ENCODE measurements at places on chromosomes 7 and 10. TPM values are rescaled to one million over a fixed set of nuclear protein-coding genes. Genes with fewer than 3 reads are reported as not detected.
A peak's percentile ranks its signal among the peaks of the same experiment; 100 is the strongest.

DNA sequence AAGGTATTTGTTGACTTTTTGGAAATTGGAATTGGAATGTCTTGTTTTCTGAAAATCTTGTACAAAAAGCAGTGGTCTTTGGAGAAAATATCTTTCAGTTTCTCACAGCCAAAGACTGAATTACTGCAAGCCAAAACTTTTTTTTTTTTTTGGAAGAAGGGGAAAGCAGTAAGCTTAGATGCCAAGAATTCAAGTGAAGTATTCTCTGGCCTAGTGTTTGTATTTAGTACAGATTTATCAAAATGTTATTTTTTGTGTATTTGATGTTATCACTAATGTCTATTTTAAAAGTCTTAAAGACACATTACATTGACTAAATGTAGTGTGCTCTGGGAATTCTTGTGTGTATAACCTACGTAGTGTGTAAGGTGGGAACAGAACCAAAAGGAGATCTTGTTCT, 6.2 kb downstream of the TET1 start:
- DNase-seq, result no peak

GRCh38 chr7:44152971-44153947, 12.1 kb upstream of the MYL7 start:
- peak; percentile 18 for DNase-seq

DNA sequence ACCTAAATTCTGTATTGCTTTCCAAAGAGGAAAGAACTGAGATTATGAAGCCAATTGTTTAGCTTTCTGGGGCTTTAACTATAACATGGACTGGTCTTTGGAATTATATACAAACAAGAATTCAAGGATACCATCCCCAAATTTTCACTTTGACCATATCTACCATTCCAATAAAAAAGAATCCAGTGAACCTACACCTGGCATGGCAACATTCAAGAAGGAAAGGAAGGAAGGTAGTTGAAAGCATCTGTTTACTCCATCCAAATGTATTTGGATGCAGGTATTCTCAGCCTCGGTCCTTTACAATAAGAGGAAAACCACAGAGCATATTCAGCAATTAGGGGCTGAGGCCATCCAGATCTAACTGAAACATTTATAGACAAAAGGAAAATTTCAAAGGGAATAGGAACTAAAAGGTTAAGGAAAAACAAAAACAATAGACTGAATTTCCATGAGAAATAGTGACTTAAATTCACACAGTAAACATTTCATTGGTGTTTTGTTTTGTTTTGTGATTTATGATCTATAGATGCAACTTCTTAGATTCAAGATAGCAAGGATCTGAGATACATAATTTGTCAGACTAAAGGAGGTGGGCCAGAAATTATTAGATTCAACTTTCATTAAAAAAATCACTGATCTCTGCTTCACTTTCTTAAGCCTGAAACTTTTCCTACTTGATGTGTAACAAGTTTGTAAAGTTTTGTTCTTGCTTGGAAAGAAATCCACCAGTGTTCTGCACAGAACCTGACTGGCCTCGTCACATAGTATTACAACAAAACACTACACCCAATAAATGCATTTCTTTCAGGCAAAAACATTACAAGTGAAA, 12.7 kb downstream of the SKIDA1 start:
- DNase-seq, result no peak

Gene TMEM140
- 30.0 TPM for total RNA-seq

DNA sequence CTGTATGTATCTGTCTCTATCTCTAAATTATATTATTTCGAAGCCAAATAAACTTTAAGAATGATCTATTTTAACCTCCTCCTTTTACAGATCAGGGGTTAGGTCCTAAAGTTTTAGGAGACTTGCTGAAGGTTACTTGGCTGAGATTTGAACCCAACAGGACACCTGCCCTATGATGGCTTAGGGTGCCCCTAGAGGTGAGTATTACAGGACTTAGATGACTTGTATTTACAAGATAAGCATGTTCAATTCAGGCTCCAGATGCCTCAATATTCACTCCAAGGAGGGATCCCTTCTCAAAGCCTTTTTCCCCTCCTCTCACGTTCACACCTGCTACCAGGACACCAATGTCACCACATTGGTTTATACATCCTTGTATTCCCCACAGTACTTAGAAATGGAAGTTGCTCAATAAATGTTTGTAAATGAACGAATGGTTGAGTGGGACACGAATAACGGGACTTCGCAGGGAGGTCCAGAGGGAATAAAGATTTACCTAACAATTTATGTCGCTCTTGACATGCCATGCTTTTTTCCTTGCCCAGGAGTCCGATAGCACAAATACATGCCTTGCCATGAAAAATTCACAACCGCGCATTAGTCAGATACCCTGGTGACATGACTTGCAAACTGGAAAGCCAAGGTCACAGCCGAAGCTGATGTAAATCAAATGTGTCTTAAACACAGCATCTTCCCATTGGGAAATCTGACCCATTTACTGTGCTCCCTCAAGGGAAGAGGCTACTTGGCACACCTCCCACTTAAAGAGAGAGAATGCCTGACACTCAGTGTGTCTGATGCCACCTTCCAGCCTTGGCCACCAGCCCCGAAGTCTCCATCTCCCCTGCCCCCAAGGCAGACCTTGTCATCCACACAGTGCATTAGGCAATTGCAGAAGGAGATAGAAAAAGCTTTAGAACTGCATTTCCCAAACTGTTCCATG, 872.2 kb upstream of the AUTS2 start:
- no peak for DNase-seq

GRCh38 chr7:80940539-80941207, 21.8 kb upstream of the SEMA3C start:
- no peak for DNase-seq

DNA sequence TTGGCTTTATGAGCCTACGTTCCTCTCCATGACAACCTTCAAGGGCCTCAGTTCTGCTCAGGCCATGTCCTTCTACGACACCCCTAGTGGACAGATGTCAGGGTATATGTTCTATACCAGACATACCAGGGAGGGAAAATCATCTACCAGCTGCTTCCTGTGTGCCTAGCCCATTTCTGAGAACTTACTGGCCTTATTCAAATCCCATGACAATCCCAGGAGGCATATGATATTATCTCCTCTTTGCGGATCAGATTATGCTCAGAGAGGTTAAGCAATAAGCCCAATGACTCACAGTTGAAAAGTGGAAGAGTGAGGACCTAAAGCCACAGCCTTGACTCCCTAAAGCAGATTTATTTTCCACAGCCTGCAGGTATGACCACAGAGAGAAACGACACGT, 139.3 kb downstream of the GLI3 start:
- DNase-seq, result no peak

Gene CPEB3
- total RNA-seq, result 3.2 TPM

Gene PILRA
- total RNA-seq, result 9.6 TPM

DNA sequence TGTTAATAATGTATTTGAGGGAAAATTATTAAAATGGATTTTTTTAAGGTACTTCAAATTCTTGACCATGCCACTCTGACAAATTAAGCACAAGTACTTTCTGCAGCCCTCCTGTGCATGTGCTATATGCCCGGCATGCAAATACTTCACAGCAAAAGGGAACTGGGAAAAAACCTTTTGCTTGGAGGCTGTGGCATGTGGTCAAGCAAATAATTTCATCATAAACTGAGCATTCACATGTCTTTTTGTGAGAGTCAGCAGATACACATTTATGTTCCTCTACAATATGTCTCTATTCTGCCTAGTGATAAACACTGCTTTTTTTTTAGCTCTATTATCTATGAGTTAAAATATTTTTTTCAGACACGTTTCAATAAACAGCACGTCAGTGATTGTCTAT, 53.7 kb upstream of the SEMA3A start:
- DNase-seq, result no peak

All from uterus (tissue), 4 donors.